ENCODE measurements at places on chromosomes 1 and 21. TPM values are rescaled to one million over a fixed set of nuclear protein-coding genes. Genes with fewer than 3 reads are reported as not detected.

GRCh38 chr1:92030656-92031107 is 897 bp downstream of the EPHX4 start:
- DNase-seq, result peak; percentile 91

Gene RIMKLA
- total RNA-seq, result 0.35 TPM

- DNase-seq, result no peak
These were observed 5.6 kb downstream of the PRELP start for GRCh38 chr1:203481196-203481595.

DNA sequence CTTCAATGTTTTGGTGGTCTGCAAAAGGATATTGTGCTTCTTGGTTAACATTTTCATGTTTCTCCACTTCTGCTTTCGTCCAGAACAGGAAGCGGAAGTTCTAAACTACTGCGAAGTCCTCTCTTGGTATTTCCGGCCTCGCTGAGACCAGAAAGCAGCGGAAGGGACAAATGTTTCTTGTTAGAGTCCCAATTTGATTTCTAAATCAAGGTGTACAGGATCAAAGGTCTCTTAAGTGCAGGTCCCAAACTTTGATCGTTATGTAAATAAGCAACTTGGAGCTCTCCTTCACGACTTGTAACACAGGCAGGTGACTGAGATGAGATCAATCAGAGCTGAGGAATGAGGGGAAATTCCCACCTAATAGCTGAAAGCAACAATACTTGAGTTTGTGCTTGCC is 40.1 kb upstream of the HMCN1 start:
- no peak for DNase-seq

Gene TNFAIP8L2
- not detected for total RNA-seq

Gene SLC5A9
- 0.74 TPM for total RNA-seq

Gene TMEM167B
- total RNA-seq, result 21.1 TPM

Gene BNIPL
- 0.11 TPM for total RNA-seq

Gene GPR89A
- total RNA-seq, result 47.7 TPM

Gene RAP1GAP
- total RNA-seq, result 0.95 TPM

- no peak for DNase-seq
These were observed 235.2 kb upstream of the IRF2BP2 start for GRCh38 chr1:234845097-234845660.

Gene MX1
- 3.6 TPM for total RNA-seq

- DNase-seq, result no peak
These were observed 226.9 kb downstream of the TGFB2 start for GRCh38 chr1:218572050-218572449.

DNA sequence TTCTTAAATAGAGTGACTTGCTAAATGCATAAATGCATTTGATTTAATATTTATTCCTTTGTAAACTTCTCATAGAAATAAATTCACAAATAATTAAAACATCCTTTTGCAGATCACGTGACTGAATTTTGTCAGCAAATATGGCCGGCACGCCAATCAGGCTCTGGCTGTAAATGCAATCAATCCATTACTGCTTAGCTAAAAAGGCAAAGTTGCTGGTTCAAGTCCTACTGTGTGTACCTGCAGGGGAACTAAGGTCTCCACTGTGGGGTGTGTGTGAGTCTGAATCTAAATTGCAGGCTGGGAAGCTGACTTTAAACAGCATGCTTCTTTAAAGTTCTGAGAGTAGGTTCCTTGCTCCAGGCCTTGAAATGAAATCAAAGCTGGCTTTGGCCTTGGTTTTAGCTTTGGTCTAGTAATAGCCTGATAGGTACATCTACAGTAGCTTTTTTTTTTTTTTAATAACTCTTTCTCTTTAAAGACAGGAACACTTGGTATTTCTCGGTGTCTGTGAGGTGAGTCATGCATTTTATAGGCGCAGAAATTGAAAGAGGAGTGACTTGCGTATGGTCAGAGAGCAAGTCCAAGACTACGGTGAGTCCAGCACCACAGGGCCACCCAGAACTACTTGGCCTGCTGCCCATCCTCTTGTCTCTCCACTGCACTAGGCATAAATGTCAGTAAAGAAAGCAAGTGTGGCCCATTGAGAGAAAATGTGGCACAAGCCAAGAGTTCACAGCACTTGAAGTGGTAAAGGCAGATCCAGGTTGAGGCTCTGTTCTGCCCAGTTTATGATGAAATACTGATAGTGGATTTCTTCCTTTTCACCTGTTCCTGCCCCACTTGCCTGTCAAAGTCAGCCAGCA is 36.2 kb upstream of the LYST start:
- peak; percentile 55 for DNase-seq

DNA sequence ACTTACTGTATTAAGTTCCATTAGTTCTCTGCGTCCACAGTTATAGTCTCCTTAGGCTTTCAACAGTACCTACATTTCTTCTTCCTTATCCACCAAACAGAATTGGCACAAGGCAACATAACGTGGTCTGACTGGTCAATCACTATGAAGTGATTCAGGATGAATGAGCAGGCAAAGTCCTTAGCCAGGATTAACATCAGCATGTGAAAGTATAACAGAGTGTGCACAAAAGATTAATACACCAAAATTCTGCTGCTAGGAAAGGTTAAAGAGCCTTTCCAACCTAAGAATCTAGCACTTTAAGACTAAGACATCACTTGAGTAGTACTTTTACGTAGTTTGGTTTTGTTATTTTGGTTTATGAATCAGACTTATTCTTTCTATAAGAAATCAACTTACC is 15.8 kb downstream of the DEPDC1 start:
- DNase-seq, result no peak

Gene RAB7B
- 2.6 TPM for total RNA-seq

- no peak for DNase-seq
These were observed 497.8 kb downstream of the TTLL7 start for GRCh38 chr1:83500987-83501591.

Gene GJB4
- not detected for total RNA-seq

DNA sequence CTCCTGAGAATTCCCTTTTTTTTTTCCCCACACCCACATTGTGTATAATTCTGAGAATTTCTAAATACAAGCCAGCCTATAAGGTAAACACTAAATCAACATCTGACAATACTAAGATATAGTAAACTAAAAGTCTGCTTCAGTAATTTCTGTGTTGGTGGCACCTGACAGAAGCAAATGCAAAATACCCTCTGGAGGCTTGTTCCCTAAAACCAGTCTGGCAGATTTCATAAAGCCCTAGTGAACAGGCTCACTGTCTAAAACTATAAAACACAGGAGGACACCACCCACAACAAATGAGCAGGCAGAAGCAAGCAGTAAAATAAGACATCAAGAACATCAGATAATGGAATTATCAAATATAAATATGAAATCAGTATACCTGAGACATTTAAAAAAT is 11.5 kb downstream of the TRIM33 start:
- DNase-seq, result no peak

DNA sequence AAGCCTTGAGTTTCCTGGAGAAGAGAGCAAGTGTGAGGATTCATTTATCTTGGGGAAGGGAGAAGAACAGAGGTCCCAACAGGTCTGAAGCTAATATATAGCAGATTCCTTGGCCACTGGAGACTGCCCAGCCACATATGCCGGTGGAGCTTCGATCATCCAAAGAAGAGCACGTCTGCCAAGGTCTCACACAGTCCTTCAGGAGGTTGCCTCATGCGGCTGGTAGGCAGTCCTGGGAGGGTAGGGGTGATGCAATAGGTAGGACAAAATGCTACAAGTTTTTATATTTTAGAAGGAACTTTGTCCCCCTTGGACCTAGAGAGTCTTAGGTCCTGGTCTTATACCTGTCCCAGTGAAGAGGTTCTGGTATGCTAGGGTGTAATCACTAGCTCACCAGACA is 582.5 kb downstream of the DPYD start:
- DNase-seq, result no peak

DNA sequence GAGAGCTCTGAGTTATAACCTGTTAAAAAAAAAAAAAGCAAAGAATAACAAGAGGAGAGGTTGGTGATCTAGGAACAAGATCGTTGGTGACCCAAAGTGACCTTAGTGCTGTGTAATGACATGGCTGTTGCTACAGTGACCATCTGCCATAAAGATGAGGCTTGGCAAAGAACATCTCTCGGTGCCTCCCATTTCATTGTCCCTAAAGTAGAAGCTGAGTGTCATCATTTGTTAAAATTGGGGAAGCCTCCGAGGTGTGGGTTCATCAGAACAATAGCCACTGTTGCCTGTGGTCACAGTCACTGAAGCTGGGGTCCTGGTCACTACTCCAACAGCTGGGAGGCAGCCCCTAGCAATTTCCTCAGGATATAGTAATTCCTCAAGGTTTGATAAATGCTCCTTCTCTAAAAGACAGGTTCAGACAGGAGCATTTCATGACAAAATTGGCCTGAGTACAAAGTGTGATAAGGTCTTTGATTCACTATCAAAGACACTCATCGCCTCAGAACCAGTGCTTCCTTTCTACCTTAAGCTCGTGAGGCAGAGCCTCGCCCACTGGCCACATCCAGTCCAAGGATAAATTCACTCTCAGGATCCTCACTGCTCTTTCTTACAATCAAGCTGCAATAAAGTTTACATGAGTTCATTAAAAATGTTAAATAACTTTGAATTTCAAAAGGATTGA is 81.9 kb upstream of the RGS2 start:
- no peak for DNase-seq

Gene ATXN7L2
- 0.88 TPM for total RNA-seq

DNA sequence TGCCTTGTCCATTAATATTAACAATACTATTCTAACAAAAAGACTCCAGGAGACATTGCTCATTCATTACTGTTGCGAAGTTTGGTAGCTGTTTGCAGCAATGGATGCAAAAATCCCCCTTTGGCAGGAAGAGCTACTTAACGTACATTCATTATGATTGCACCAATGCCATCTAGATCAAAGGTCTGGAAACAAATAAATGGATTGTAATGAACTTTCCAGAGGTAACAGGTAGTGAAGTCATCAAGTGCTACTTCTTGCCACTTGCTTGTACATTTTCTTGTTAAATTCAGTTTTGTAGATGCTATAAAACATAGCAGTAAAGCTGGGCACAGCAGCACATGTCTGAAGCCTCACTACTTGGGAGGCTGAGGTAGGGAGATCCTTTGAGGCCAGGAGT is 93.9 kb downstream of the DDAH1 start:
- no peak for DNase-seq

GRCh38 chr1:40312238-40313205 is 4.6 kb downstream of the COL9A2 start:
- DNase-seq, result peak; percentile 9

GRCh38 chr1:40303790-40304189 is 13.3 kb downstream of the COL9A2 start:
- no peak for DNase-seq

Gene PGLYRP3
- total RNA-seq, result not detected

DNA sequence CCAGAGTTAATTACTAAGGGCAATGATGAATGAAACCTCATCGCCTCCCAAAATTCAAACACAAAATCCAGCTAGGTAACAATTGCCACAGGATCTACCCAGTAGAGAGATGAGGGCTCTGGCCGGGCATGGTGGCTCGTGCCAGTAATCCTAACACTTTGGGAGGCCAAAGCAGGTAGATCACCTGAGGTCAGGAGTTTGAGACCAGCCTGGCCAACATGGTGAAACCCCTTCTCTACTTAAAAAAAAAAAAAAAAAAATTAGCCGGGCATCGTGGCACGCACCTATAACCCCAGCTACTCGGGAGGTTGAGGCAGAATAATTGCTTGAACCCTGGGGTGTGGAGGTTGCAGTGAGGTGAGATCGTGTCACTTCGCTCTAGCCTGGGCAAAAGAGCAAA is 15.8 kb downstream of the CD2 start:
- DNase-seq, result no peak

DNA sequence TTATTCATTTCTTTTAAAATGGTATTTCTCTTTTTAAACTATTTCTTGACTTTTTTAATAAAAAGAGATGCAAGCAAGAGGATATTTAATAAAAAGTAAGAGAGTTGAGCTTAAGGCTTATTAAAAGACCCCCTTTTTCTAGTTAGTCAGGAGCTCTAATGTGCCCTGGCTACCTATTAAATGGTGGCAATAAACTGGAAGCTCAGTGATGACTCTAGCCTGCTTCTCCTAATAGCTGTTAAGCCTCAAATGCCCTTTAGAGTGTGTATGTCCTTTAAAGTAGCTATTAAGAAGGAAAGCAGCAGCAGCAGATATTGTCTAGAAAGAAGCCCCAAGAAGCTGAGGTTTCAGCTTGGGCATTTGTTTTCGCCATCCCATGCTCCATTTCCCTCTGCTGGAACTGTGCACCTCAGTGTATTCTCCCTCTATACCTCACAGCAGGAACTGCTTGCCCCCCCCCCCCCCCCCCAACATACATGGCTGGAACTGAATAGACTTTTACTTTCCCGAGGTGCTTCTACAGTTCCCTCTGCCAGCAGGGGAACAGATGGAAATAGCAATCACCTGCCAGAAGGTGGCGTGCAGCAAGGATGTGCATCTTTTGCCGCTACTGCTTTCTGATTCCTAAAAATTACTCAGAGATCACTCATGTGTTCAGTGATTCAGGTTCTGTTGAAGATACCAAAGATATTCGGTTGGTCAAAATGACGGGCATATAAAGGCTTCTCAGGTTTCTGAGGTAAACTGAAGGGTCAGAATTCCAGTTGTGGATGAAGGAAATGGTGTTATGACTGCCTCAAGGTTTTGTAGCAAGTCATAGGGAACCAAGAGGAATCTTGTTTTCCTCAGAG is 2.5 kb downstream of the RGS4 start:
- peak; percentile 74 for DNase-seq

DNA sequence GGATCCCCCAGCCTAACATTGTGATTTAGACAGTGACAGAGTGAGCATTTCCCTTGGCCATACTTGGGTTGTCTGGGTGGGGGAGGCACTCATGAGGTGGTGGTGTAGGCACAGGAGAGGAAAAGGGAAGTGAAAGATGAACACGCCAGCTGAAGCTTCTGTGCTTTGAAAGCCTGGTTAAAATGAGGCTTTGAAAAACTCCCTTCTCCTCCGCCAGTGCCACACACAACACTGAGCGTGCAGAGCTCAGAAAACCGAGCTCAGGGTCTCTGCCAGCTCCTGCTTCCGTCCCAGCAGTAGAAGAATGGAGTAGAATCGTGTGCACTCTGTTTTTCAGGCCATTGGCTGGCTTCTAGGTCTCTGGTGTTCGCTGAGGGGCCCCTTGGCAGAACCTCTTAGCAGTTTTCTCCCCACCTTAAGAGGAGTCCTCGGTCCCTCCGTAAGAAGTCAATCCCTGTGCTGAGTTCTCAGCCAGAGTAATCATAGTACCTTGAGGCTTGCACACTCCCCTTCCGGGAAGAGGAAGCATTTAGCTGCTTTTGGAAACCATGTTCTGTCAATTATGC is 12.9 kb downstream of the PLEKHM2 start:
- DNase-seq, result no peak
